ENCODE measurements at places on chromosomes 2 and 18. TPM values are rescaled to one million over a fixed set of nuclear protein-coding genes. Genes with fewer than 3 reads are reported as not detected.

- DNase-seq = no peak
These were observed 100.3 kb downstream of the IRS1 start for GRCh38 chr2:226699321-226699720.

- DNase-seq = no peak
These were observed 278.8 kb upstream of the CELF4 start for GRCh38 chr18:37844209-37844970.

DNA sequence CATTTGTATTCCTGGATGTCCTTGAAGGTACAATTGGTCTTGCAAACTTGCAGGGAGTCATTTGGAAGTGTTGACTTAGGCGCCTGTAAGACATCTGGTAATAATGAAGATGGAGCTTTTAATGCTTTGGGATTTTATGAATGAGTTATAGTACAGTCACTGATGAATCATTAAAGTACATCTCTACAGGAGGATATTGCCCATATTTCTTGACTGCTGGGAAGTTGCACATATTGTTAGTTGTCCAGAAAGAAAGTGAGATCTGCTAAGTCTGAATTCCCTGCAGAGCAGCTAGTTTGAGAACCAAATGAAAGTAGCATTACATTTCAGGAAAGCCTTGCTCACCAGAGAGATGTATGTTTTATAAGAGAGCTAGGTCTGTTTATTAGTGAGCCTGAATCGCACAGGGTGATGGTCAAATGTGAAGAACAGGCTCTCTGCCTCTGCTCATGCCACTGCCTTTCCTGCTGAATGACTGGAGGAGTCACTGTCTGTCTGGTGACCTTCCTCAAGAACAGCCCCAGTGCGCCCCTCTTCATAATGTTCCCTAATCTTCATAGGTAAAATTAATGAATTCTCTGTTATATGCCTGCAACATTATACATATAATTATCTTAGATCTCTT lies 138.9 kb upstream of the KLHL14 start:
- DNase-seq = no peak

- DNase-seq = no peak
These were observed 20.0 kb downstream of the SFTPB start for GRCh38 chr2:85647823-85648526.

DNA sequence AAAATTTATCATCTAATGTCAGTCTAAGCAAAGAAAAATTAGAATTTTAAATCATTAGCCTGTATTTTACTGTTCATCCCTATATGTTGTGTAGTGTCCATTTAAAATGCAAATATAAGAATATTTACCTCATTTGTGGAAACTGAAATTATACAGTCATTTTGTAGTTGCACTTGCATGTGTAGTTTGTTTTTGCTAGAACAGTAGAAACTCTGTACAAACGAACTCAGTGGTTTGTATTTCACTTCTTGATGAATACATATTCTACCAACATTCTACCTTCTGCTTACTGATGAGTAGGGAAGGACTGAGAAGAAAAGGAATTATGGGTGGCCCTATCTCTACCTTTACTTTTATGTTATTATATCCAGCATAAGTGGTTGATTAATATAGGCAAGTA lies 29.7 kb downstream of the BMPR2 start:
- no peak for DNase-seq

GRCh38 chr2:191544461-191545062 lies 133.4 kb upstream of the NABP1 start:
- DNase-seq = no peak

DNA sequence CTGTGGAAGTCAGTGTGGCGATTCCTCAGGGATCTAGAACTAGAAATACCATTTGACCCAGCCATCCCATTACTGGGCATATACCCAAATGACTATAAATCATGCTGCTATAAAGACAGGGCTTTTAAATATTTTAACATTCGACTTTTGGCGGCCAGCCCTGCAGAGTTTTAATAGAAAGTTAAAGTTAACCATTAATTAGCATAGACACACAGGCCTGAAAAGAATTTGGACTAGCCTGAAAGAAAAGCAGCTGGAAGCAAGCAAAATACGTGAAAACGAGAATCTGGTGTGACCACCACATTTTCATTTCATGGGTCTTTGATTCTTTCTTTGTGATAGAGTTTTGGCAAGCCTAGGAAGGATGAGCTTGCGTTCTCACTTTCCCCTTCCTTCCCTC lies 184.0 kb downstream of the SCG2 start:
- no peak for DNase-seq

GRCh38 chr18:51561821-51562220 lies 364.3 kb upstream of the MEX3C start:
- no peak for DNase-seq

DNA sequence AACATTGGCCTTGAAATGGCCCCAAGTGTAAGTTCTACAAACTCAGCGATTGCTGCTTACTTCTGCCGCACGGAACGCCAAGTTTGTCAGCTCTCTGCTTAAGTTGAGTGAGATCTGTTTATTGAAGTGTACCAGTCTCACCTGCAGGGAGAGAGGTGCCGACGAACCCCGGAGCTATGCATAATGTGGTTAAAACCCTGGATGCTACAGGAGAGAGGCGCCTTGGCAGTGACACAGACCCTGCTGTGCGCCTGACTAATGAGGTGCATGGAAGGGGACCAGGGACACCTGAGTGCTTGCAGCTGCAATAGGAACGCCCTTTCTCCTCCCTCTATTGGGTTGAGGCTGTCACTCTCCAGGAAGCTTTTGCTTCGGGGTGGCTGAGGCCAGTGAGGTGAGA lies 979 bp downstream of the SLC9A2 start:
- no peak for DNase-seq

GRCh38 chr2:153145470-153145978 lies 333.0 kb downstream of the RPRM start:
- DNase-seq = no peak

GRCh38 chr2:191184457-191184856 lies 33.7 kb upstream of the STAT4 start:
- DNase-seq = no peak

DNA sequence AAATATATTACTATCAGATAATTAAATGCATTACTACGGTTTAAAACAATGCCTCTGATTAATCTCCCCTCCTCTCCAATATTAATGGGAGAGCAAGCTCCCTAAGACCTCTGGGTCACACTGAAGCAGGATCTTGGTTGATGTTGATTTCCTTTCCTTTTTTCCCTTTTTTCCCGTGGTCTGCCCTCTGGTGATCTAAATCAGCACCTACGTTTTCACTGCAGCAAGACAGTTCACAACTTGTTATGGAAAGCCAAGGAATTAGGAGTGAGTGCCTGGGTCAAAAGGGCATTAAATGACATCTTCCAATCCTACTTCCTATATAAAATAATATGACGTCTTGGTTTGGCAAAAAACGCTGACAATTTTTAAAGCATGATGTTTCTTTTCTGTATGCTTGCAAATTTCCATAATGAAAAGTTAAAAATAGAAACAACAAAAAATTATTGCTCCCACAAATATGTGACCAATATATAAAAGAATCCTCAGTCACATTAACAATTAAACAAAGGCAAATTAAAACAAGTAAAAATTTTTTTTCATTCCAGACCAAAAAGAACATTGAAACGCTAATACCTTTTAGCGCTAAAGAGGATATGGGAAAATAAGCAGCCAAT lies 7.9 kb upstream of the CFAP36 start:
- no peak for DNase-seq

DNA sequence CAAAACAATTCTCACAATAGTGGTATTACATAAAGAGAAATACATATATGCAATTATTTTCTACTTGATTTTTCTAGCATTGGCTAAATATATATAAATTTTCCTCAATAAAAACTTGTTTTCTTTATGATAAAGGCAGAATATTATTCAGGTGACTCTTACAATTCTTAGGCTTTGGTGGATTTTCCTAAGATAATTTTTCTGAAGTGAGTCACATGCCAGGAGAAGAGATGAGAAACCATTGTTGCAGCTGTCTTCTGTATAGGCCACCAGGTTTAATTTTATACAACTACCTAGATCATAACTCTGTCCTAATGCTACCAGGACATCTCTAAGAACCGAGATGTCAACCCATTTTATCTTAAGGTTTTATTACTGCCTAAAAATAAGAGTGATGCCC lies 552.4 kb upstream of the CDH2 start:
- no peak for DNase-seq

DNA sequence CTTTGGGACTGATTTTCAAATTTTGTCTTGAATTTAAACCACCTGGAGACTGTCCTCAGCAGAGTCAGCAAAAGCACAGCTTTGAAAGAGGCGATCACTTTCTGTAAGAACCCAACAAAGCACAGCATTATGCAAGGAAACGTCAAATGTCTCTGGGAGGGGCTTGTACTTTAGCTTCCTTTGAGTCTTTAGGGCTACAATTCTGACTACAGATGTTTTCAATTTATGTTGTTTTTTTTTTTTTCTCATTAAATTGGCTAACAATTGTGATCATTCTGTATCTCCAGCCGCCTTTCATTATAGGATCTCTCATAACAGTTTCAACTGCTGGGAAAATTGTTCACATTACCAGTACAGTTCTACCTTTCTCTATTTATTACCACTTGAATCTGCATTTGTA lies 48.3 kb downstream of the COL3A1 start:
- DNase-seq = no peak

DNA sequence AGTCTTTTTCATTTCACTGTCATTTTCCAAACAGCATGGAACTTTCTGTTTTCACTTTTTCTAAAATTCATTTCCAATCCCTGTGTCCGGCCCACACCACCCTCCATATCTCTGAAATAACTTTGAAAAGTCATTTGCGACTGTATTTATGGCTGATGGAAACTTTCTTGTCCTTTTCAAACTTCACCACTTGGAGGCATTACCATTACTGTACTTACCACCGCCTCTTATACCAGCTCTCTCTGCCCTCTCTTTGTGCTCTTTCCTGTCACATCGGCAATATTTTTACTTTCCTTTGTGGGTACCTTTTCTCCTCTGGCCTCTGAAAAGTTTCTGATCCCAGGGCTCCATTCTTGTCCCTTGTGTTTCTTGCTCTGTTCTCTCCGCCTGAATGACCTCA lies 39.5 kb upstream of the IL1RL1 start:
- DNase-seq = no peak

DNA sequence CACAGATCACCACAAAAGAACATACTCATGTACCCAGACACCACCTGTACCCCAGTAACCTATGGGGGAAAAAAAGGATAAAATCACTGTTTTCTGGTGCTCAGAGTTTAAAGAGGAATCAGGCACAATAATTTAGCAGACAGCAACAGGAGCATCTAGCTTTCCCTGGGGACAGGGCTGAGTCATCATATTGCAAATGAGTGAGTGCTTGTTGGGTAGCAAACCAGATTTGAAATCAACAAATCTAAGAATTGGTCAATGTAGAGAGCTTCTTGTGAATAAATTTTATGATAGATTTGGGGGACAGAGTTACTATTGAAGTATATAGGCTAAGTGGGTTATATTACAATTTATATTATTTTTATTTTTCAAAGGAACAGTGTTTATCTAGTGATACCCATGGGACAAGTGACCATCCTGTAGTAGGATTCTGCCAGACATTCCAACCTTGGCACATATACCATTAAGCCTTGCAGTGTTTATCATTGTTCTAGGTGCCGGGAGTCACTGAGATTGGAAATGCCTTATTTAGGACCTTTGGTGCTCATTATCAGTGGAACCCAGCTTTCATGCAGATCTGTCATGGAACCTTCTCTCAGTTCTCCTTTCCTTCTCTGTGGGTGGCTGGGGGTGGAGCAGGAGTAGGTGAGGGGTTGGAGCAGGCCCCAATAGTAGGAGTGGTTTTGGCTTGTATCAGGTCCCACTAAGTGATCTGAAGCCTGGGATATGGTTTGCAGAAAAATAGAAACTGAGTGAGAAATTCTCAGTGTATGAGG lies 117.2 kb downstream of the CERS6 start:
- no peak for DNase-seq

GRCh38 chr2:152222975-152223637 lies 47.5 kb upstream of the STAM2 start:
- no peak for DNase-seq

Gene IHH
- total RNA-seq = 0.88 TPM

Gene TMEFF2
- total RNA-seq = not detected

Gene EMILIN1
- total RNA-seq = 75.2 TPM

Gene TACR1
- total RNA-seq = 5.1 TPM

Gene ADAM23
- 1.0 TPM for total RNA-seq

Gene PHLPP1
- total RNA-seq = 13.0 TPM

Gene TNP1
- not detected for total RNA-seq

Gene INPP5D
- total RNA-seq = 29.6 TPM

Gene MRO
- 2.9 TPM for total RNA-seq

Gene FAM117B
- 14.8 TPM for total RNA-seq

Gene TMEM185B
- total RNA-seq = 28.1 TPM

Gene NAT8
- 94.4 TPM for total RNA-seq

Gene DOK6
- 3.8 TPM for total RNA-seq
